A549 (cell line): ENCODE measurements at places on chromosomes 2 and 18.

- DNase-seq, result no peak
Measured at GRCh38 chr18:74789078-74789477, 191.4 kb downstream of the ZNF407 start.

GRCh38 chr2:180412219-180412618 lies 405.1 kb upstream of the CWC22 start:
- no peak for DNase-seq

- no peak for DNase-seq
Measured at GRCh38 chr18:24631243-24632025, 171.0 kb downstream of the HRH4 start.

GRCh38 chr2:242030858-242031257 lies 161.3 kb downstream of the RTP5 start:
- no peak for DNase-seq

GRCh38 chr2:2887772-2888387 lies 489.7 kb downstream of the EIPR1 start:
- DNase-seq, result no peak
